Osteoblast (primary cell): ENCODE measurements at places on chromosomes 1 and 21. TPM values are rescaled to one million over a fixed set of nuclear protein-coding genes. Genes with fewer than 3 reads are reported as not detected.
A peak's percentile ranks its signal among the peaks of the same experiment; 100 is the strongest.

DNA sequence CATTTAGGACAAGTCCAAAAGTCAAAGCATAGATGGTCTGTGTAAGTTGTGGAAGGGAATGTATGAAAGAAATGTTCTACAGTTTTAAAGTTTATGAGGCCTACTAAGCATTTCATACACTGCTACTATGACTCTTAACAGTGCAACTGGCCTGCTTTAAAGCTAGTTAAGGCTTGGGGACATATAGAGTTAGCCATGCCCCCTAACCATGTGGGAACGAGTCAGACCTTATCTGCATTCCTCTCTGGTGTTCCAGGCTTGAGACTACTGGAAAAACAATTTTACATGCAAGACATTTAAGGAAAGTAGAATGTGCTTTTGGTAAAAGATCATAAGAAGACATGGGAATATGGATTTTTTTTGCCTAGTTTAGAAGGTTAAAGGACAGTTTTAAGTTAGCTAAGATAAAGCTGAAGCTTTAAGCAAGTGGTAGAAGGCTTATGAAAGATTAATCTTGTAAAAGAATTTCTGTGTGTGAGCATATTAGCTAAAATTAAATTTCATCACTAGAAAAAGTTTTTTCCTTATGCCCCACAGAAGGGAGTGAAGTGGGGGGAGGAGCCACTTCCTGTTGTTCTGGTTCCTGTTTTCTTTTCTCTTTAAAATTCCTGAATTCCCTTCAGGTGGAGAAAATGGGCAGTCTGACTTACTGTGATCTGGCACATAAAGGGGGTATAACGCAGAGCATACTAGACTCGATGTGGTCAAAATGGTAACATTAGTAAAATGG lies 8.9 kb upstream of the CD48 start:
- H3K27ac ChIP-seq, result no peak overlapping the region
- H3K4me3 ChIP-seq, result no peak overlapping the region
- DNase-seq, result no peak
- no peaks in the 10 kb centered on the region for H3K36me3 ChIP-seq

GRCh38 chr1:234726359-234726943 lies 116.5 kb upstream of the IRF2BP2 start:
- peak overlapping the region; percentile 99 for H3K27ac ChIP-seq
- no peaks in the 10 kb centered on the region for H3K27me3 ChIP-seq
- H3K36me3 ChIP-seq, result no peaks in the 10 kb centered on the region
- H3K4me3 ChIP-seq, result no peak overlapping the region
- peaks cover 72% of the 10 kb centered on the region for H3K4me1 ChIP-seq

DNA sequence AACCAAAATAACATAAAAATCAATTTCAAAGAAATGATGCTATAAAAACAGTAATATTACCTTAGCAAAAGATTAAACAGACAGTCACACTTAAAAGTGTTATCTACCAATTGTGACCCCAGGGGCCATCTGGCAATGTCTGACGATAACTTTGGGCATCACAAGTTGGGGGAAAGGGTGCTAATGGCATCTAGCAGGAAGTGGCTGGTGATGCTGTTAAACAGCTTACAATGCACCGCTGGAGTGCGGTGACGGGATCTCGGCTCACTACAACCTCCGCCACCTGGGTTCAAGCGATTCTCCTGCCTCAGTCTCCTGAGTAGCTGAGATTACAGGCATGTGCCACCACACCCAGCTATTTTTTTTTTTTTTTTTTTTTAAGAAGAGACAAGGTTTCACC lies 27.6 kb downstream of the NUP133 start:
- no peak overlapping the region for H3K4me3 ChIP-seq
- H3K36me3 ChIP-seq, result peaks cover 30% of the 10 kb centered on the region
- no peak for DNase-seq
- H3K27me3 ChIP-seq, result no peaks in the 10 kb centered on the region

DNA sequence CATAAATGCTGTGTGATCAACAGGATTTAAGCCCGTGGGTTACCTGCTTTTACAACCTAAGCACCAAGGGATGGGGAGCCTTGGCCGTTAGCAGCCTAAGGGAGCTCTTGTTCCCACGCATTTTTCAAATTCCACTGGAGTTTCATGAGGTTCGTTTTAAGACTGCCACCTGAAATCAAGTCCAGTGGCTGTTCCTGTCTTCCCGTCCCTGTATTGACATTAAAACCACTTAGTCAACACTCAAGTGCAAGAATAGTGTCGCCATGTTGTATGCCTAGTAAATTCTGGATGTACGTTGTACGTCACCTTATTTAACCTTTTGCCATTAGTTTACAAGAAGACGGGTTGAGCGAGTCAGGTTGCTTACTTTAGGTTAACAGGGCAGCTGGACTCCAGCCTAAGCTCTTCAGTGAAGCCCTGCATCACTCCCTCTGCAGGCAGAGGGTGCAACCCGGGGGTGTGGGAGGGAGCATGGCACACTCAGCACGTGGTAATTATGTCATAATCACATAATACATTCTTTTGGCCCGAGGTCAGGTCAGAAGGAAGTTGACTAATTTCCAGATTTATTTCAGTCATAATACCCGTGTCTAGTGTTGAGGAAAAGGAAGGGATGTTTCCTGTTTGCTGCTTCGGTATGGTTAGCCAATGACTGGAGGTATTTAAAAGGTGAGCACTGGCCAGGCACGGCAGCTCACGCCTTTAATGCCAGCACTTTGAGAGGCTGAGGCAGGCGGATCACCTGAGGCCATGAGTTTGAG lies 42.5 kb downstream of the CNST start:
- H3K27ac ChIP-seq, result peak overlapping the region; percentile 87
- H3K36me3 ChIP-seq, result no peaks in the 10 kb centered on the region
- peak overlapping the region; percentile 34 for H3K4me3 ChIP-seq

GRCh38 chr1:188022661-188023060 lies 1193.9 kb downstream of the PLA2G4A start:
- DNase-seq, result no peak
- no peaks in the 10 kb centered on the region for H3K4me1 ChIP-seq
- H3K36me3 ChIP-seq, result no peaks in the 10 kb centered on the region
- H3K4me3 ChIP-seq, result no peak overlapping the region
- H3K27ac ChIP-seq, result no peak overlapping the region

DNA sequence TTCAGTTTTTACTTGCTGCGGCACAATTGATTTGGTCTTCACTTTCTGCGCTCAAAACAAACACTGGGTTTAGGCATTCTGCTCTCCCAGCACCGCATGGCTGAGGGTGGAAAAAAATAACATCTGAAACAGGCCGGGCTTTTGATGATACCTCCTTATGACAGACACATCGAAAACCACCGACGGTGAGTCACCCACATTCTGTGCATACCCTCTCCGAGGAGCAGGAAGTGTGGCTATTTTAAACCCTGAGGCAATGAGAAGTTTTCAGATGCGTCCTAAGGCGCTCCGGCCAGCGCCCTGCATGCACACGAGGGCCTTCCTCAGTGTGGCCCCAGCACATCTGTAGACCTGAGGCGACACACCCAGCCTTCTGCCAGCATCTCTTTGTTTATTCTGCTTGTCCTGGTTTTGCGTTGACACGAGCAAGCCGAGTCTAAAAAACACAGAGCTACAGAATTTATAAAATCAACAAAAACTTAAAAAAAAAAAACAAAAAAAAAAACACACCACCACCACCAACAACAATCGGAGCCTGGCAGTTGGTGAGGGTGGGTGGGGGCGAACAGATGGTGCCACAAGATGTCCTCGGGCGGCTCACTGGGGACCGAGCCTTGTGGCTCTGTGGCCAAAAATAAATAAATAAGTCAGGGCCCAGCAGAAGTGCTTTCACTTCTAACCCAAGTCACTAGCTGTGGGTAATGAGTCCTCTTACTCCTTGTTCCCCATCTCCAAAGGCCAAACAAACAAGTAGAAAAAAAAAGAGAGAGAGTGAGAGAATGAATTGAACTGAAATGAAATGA lies 162.6 kb upstream of the IRF2BP2 start:
- peaks cover 18% of the 10 kb centered on the region for H3K4me1 ChIP-seq
- no peaks in the 10 kb centered on the region for H3K36me3 ChIP-seq
- H3K4me3 ChIP-seq, result peak overlapping the region; percentile 2
- DNase-seq, result peak; percentile 98
- H3K27me3 ChIP-seq, result peaks cover 11% of the 10 kb centered on the region

- no peaks in the 10 kb centered on the region for H3K27me3 ChIP-seq
- H3K4me1 ChIP-seq, result peaks cover 20% of the 10 kb centered on the region
- peak overlapping the region; percentile 4 for H3K27ac ChIP-seq
- no peak overlapping the region for H3K4me3 ChIP-seq
- no peak for DNase-seq
- no peaks in the 10 kb centered on the region for H3K36me3 ChIP-seq
Observed at GRCh38 chr1:101136739-101137138, 100.1 kb upstream of the S1PR1 start.

DNA sequence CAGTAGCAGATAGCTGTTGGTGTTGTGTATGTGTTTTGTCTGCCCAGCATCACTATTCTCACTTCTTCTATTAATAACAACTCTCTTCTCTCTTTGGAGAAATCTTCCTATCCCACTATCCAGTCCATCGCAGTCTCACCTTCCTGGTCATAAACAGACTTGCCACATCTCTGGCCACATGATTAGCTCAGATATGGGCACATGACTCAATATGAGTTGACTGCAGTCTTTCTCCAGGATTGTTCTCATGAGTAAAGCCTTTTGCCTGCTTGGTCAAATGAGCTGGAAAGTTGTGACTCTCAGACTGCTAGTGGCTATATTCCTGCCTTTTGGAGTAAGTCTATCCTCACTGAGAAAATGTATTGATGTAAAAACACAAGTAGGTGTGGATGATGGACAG lies 32.9 kb upstream of the TADA1 start:
- H3K36me3 ChIP-seq, result no peaks in the 10 kb centered on the region
- DNase-seq, result no peak
- H3K4me1 ChIP-seq, result peaks cover 12% of the 10 kb centered on the region
- H3K27ac ChIP-seq, result no peak overlapping the region
- no peak overlapping the region for H3K4me3 ChIP-seq
- H3K27me3 ChIP-seq, result peaks cover 10% of the 10 kb centered on the region

GRCh38 chr1:48767975-48768510 lies 8.6 kb downstream of the BEND5 start:
- no peaks in the 10 kb centered on the region for H3K4me1 ChIP-seq
- no peak for DNase-seq
- no peak overlapping the region for H3K4me3 ChIP-seq
- no peak overlapping the region for H3K27ac ChIP-seq

PAPPA2 gene
- 3.5 and 5.8 TPM in 2 replicates for total RNA-seq

DDAH1 gene
- total RNA-seq, result 89.0 and 89.6 TPM in 2 replicates

IGSF3 gene
- under 0.01 TPM in 2 replicates for total RNA-seq

PGM1 gene
- 126 and 128 TPM in 2 replicates for total RNA-seq
